ENCODE measurements at places on chromosomes 4 and X. TPM values are rescaled to one million over a fixed set of nuclear protein-coding genes. Genes with fewer than 3 reads are reported as not detected.

Gene CCDC160
- 0.31 TPM for total RNA-seq

Gene IL3RA
- total RNA-seq, result 1.6 TPM

Gene HPSE
- total RNA-seq, result 0.94 TPM

Gene DMP1
- not detected for total RNA-seq

Gene SORCS2
- 8.1 TPM for total RNA-seq

Gene C4orf54
- 0.63 TPM for total RNA-seq

Gene MAGEB6
- not detected for total RNA-seq

Gene TKTL1
- total RNA-seq, result 1.9 TPM
